G401 (cell line): ENCODE measurements at places on chromosomes 7 and 10. TPM values are rescaled to one million over a fixed set of nuclear protein-coding genes. Genes with fewer than 3 reads are reported as not detected.

GRCh38 chr10:73161662-73162061, 6.1 kb downstream of the ECD start:
- DNase-seq: no peak

The CADPS2 gene
- total RNA-seq: 0.25 and 0.31 TPM in 2 replicates

- DNase-seq: no peak
Measured at GRCh38 chr10:72695496-72695895, 3.6 kb downstream of the MCU start.

DNA sequence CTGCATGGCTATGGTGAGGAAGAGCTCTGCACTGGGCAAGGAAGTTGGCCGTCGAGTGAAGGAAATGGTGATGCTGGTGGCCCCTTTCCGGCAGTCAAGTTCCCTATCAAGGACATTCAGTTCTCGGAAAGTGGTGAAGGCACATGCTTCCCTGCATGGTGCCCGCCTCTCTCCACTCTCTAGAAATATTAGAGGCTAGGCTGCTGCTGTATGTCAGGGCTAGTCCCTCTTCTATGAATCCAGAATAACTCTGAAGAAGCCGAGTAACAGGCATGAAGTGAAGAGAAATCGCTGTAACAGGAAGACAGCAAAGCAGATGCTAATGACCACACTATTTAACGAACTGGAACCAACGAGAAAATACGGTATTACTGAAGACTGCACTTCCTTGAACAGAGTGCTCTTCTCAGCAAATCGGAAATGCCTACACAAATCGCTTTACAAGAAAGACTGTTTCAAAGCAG, 5.4 kb downstream of the IDI1 start:
- no peak for DNase-seq

- no peak for DNase-seq
Measured at GRCh38 chr7:126449611-126450268, 803.0 kb downstream of the GRM8 start.

DNA sequence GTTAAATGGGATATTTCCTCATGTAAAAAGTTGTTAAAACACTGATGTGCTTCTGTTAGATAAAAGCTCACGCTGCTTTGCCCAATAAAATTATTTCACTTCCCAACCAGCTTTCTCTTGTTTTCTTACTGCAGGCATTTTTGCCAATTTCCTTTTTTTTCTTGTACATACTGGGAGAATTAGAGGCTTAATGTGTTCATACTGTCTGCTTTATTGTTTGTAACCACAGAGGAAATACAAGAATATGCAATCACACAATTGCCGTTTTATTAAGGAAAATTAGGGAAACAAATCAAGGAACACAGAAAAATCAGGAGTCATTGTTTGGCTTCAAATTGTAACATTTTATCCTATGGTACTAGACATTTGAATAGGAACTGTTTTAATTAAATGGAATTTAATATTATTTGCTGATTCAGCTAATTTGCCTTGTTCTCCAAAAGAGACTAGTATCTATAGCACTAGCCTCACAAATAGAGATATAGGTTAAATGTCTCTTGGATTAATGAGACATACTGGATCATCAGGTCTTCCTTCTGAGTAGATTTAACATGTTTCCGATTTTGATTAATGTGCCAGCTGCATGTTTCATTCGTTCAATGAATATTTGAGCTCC, 6.4 kb upstream of the VWA2 start:
- no peak for DNase-seq

The LRRC18 gene
- total RNA-seq: not detected in 2 replicates

The DPP6 gene
- 7.9 and 11.1 TPM in 2 replicates for total RNA-seq

DNA sequence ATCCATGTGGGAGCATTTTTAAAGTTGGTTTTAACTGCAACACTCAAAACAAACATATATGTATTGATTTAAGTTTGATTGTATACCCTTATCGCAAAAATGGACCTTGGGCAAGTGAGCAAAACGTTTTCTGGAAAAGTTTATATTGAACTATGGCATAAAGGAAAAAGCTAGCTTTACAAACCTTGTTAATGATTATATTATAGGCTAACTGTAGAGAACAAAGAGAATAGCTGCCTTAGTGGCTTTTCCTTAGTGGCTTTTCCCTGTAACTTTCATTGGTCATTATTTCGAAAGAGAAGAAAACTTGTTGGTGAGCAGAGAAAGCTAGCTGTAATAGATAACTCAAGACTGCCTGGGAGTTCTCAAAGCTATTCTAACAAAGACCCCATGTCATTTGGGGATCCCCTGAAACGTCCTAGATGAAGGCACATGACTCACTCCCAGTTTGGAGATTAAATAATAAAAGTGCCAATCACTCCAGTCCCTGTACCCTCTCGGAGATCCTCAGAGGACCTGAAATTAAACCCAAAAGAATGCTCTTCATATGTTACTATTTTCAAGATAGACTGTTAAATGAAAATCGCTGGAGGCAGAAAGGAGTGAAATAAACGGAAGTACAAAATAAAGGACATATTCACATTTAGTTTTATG, 92.1 kb downstream of the SRI start:
- no peak for DNase-seq

The NPFFR1 gene
- total RNA-seq: not detected in 2 replicates

DNA sequence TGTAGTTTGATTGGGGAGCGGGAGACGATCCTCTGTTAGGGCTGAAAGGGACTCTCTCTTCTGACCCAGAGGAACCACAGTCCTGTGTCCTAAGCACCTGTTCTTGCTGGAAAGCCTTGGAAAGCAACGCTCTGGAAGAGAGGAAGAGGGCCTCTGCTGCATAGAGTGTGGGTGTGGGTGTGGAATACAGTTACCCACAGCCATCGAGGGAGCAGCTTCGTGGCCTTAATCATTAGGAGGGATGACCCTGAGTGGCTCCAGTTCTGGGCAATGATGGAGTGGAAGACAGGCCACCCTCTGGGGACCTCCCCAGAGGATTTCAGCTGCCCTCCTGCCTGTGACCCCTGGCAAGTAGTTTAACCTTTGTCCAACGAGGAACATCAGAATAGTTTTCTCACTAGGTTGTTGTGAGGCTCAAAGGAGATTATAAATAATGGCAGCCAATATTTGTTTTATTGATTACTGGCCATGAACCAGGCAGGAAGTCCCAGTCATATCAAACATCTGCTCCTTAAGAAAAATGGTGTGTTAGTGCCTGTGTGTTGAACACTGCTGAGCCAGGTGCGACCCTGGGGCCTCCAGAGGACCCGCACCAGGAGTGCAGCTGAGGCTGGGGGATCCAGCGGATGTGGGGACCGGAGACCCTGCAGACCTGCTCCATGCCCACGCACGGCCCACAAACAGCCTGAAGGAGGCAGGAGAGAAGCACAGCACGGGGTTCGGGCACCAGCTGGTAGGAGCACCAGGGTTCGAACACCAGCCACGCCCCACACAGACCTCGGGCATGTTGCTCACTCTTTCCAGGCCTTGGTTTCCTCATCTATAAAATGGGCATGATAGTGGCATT, 35.6 kb downstream of the FAM241B start:
- no peak for DNase-seq

DNA sequence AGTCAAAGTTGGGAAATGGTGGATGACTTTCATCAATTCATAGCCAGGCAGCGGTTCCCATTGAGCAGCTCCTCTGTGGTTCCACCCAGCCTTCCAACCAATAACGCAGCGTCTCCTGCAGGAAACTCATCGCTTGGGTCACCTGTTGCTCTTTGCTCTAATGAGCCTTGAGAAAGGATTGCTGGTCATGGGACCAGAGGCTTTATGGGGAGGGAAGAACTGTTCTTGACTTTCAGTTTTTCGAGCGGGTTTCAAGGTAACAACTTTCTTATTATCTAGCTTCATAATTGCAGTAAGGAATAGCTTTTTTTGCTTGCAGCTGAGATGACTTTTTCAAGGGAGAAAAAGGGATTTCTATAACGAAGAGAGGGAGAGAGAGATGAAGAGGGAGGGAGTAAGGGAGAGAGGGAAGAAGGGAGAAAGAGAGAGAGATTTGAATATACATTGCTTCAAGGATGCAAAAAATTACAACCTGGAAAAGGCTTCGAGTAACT, 405 bp upstream of the ENTPD1 start:
- DNase-seq: no peak

The MMRN2 gene
- 7.2 and 9.7 TPM in 2 replicates for total RNA-seq
